Muscle of leg (tissue), 16 donors: ENCODE measurements at places on chromosomes 3 and 15. TPM values are rescaled to one million over a fixed set of nuclear protein-coding genes. Genes with fewer than 3 reads are reported as not detected.

SPRED1 gene
- total RNA-seq, result 33.5 TPM

HES1 gene
- total RNA-seq, result 29.4 TPM

SNX22 gene
- 0.49 TPM for total RNA-seq

ZNF860 gene
- total RNA-seq, result 0.62 TPM

SKOR1 gene
- 0.31 TPM for total RNA-seq

PRSS50 gene
- 0.09 TPM for total RNA-seq

PTH1R gene
- 20.7 TPM for total RNA-seq

PPCDC gene
- 8.0 TPM for total RNA-seq

CPNE9 gene
- 0.09 TPM for total RNA-seq

NTRK3 gene
- total RNA-seq, result 3.1 TPM

IGF1R gene
- 19.7 TPM for total RNA-seq

DNA sequence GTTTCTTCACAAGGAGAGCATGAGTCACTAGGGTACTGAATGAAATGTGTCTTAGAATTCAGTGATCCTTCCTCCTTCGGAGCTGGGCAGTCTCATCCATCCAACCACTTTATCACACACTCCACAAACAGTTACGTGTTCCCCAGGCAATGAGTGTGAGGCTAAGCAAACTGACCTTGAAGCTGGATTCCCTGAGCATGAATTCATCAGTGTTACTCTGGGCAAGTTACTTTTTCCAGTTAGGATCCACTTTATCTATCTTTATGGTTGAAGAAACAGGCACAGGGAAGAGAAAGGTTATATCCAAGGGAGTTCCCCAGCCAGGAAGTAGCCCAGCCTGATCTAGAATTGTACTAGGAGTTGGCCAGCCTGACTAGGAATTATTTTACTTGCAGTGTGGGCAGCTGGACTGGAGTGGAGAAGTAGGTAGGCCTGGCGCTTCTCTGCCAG lies 17.1 kb upstream of the GCNT3 start:
- no peak for DNase-seq

DNA sequence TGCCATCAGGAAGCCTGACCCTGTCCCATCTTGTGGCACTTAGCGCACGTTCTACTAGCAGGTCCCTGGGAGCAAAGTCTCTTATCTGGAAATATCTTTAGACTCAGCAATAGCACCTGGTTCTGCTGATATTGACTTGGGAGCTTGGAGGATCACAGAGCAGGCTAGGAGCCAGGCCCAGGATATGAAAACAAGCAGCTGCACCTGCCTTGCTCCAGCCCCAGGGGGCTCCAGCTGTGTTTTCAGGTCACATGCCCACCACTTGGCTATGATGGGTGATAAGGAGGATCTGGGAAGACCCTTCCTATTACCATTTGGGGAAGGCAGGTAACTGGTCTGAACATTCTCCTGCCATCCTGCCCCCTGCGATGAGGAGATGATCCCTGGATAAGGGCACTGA lies 87.8 kb downstream of the C3orf70 start:
- DNase-seq, result no peak

DNA sequence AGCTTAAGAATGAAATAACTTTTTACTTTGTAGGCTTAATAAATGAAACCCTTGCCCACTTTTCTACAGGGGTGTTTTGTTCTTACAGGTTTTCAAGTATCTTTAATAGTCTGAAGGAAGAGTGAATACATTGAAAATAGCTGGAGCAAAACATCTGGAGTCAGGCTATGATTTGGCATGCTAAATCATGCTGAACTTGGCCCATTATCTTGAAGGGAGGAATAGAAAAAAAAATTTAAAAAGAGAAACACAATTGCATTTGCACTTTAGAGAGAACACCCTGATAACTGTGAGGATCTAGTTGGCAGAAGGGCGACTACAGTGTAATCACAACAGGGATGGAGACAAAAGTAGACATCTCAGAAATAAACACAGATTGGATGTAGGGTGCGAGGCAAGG lies 1.8 kb upstream of the IQGAP1 start:
- peak; percentile 63 for DNase-seq

DNA sequence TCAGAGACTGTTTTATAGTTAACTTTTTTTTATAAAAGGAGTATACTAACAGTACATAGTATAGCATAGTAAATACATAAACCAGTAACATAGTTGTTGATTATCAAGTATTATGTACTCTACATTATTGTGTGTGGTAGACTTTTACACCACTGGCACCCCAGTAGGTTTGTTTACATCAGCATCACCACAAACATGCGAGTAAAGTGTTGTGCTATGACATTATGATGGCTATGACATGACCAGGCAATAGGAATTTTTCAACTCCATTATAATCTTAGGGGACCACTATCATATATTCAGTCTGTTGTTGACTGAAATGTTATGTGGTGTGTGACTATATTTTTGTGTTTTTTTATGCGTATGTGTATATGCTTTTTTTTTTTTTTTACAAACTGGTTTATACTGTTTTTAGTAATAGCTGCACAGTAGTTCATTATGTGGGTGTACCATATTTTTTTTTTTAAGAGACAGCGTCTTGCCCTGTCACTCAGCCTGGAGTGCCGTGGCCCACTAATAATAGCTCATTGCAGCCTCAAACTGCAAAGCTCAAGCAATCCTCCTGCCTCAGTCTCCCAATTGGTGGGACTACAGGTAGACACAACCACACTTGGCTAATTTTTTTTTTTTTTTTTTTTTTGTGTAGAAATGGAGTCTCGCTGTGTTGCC lies 1.9 kb downstream of the CAPN7 start:
- no peak for DNase-seq

DNA sequence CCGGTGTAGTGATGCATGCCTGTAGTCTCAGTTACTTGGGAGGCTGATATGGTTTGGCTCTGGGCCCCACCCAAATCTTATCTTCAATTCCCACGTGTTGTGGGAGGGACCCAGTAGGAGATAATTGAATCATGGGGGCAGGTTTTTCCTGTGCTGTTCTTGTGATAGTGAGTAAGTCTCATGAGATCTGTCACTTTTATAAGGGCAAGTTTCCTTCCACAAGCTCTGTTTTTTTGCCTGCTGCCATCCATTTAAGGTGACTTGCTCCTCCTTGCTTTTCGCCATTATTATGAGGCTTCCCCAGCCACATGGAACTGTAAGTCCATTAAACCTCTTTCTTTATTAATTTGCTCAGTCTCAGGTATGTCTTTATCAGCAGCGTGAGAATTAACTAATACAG lies 566.7 kb upstream of the NECTIN3 start:
- DNase-seq, result no peak

DNA sequence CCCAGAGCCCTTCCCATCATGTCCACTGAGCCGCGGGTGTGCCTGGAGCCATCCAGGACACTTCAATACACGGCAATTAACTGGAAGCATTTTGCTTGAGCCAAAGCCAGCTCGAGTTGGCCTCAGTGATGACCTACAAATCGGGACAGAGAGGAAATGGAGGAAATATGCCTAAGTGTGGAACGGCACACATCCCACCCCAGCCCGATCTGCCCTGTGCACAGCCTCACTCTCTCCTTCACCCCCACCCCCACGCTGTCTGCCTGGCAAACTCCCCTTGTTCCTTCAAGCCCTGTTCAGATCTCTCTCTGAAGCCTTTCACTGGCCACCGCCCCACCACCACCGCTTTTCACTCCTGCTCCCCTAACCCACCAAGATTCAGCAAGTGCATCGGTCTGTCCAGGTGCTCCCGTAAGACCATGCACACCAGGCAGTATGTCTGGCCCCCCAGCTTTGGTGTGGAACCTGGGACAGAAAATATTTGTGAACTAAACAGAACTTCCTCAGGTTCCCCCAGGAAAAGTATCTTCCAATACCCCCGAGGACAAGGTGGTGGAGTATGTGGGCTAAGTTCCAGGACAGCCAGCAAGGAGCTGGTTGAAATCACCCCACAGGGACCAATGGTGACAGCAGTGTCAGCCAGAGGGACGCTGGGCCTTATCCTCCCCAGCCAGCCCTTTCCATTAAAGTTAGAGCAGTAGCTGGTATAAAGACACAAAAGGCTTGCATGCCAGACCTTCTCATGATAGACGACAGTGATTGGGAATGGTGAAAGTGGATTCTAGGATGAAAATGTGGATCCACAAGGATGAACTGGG lies 83.7 kb downstream of the VGLL4 start:
- no peak for DNase-seq

GRCh38 chr3:170992854-170993253 lies 33.7 kb downstream of the SLC2A2 start:
- DNase-seq, result no peak

GRCh38 chr3:184538666-184539431 lies 22.7 kb upstream of the EPHB3 start:
- no peak for DNase-seq

- DNase-seq, result no peak
These were observed 4.2 kb downstream of the UBXN7 start for GRCh38 chr3:196428041-196428440.

- peak; percentile 23 for DNase-seq
These were observed 234.9 kb downstream of the CACNA2D3 start for GRCh38 chr3:54357301-54357700.

- DNase-seq, result no peak
These were observed 10.4 kb downstream of the TMEM44 start for GRCh38 chr3:194622621-194623340.

DNA sequence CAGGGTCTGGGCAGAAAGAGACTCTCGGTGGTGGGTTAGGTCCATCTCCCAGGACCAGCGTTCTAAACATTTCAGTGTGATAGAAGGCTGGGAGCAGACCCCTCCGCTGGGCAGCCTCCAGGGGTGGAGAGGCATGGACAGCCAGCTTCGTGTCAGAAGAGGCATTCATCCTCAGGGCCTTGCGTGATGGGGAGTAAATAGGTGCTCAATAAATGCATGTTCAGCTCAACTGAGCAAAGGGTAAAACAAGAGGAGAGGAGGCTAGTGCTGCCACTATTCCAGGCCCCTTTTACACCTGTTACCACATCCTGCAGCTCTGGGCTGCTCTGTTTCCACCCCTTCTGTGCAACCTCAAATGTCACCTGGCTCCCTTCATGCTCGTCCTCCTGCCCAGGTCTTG lies 49.0 kb downstream of the SEMA5B start:
- no peak for DNase-seq

DNA sequence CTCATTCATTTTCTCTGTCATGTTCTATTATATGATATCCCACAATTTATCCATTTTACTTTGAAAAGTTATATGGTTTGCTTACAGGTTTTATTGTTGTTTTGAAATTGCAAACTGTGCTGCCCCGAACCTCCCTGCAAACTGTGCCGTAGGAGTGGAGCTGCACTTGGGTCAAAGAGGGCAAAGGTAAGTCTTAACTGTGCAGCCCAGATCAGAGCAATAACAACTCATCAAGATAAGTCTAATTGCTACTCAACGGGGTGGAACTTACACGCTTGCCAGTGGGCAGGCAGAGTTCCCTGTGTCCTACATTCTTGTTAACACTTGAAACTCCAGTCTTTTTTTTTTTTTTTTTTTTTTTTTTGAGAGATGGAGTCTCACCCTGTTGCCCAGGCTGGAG lies 33.2 kb downstream of the ZDHHC19 start:
- DNase-seq, result no peak

- peak; percentile 45 for DNase-seq
These were observed 262.0 kb upstream of the UMPS start for GRCh38 chr3:124467980-124468902.

DNA sequence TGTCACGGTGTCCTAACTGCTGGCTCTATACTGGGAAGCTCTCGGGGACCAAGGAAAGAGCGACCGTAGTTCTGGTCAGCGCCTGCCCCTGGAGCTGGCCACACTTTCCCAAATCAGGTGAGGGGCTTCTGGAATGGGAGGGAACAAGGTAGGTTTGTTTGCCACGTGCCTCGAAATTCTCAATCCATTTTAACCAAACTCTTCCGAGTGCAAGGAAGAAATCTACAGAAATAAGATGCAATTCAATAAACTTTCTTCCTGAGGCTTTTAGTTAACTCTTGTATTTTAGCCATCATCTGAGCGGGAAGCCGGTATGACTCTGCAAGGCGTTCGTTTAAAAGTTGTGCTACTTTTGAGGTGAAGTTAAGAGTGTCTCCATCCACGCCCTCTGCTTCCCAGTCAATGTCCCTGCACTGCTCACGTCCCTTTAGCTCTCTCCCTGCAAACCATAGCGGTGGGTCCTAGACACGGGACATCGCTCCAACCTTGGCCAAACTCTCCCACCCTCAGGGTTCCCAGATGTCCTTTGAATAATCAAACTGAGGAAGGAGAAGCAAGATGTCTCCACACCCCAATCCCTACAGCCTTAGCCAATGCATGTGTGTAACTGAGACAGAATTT lies 597 bp downstream of the AGTR1 start:
- peak; percentile 43 for DNase-seq

DNA sequence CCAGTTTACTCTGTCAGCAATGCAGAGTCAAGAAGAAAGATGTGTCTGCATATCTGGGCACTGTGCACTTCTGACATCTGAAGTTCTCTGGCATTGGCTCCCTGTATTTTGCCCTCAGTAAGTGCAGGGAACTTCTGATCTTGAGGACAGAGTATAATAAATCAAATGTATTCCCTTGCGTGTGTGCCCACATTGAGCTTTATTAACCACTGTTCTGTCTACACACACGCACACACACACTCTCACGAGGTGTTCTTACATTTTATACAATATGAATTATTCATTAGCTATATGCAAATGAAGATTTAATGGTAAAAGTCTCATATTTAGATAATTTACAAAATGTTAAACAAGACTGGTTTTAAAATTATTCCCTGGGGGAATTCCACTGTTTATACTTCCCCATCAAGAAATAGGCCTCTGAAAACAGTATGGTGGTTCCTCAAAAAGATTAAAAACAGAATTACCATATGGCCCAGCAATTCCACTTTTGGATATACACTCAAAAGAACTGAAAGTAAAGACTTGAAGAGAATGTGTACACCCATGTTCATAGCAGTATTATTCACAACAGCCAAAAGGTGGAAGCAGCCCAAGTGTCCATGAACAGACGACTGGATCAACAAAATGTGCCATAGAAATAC lies 24.6 kb upstream of the ANPEP start:
- no peak for DNase-seq

- peak; percentile 72 for DNase-seq
These were observed 480.7 kb upstream of the ADAMTS9 start for GRCh38 chr3:65168547-65168946.

GRCh38 chr3:158970006-158970405 lies 168.2 kb downstream of the MFSD1 start:
- DNase-seq, result no peak

- DNase-seq, result no peak
These were observed 53.5 kb upstream of the LEKR1 start for GRCh38 chr3:156772588-156773206.

DNA sequence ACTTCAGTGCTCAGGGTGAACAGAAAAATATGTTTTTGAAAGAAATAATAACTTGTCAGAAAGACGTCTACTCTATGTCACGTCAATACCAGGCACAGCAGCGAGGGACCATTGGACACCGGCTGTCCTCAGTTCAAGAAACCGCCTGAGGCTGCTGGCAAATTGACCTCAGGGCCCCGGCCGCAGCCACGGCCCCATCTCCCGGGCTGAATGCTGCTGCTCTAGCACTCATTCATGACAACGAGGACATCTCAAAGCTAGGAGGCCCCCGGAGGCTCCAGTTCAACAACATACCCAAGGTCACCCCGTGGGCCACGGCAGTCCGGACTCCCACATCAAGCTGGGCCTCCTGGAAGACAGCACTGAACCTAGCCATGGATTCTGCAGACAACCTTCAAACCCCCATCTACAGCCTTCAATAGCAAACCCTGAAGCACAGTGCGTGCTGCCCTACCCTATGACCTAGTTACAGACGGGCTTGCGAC lies 204.0 kb upstream of the NSMCE3 start:
- no peak for DNase-seq

GRCh38 chr3:107904536-107905066 lies 186.2 kb downstream of the CD47 start:
- DNase-seq, result no peak

- DNase-seq, result no peak
These were observed 35.8 kb downstream of the MYO9A start for GRCh38 chr15:72082176-72082575.

GRCh38 chr3:42446111-42447050 lies 36.0 kb upstream of the LYZL4 start:
- no peak for DNase-seq
